ENCODE measurements at places on chromosomes 7 and 10. TPM values are rescaled to one million over a fixed set of nuclear protein-coding genes. Genes with fewer than 3 reads are reported as not detected.

SEMA4G gene
- 6.4 TPM for total RNA-seq

GRID2IP gene
- total RNA-seq: not detected

PALD1 gene
- 6.9 TPM for total RNA-seq

FAM24B gene
- total RNA-seq: not detected

NXPH1 gene
- total RNA-seq: 0.25 TPM

CTAGE6 gene
- total RNA-seq: 1.7 TPM

DNA sequence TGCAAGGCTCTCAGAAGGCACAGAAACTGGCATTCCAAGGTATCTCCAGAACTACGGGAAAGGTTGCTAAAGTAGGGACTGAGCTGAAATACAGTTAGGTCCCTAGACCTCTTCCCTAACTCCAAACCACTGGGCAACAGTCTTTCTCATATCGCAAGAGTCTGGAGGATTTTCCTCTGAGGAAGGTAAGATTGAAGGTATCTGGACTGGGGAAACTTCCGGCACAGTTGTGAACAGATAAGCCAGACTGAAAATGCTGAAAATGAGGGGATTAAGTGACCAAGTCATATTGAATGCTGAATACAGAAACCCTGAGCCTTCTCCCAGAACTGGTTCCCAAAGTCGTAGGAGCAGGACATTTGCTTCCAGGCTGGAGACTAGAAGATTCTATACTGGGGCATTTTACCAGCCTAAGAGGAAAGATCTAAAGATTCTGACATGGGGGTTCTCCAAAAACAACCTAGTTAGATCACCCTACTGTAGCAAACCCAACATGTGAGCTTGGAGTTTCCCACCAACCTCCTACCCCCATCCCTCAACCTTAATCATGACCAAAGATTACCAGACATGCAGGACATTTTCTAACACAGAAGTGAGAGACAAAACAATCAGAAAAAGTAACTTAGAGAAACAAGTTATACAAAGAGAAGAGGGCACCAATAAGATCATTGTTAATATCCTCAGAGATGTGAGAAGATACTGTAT is 2.8 kb upstream of the PRRT4 start:
- peaks cover 20% of the 10 kb centered on the region for H3K4me1 ChIP-seq
- no peaks in the 10 kb centered on the region for H3K36me3 ChIP-seq
- no peak overlapping the region for H3K27ac ChIP-seq
- H3K27me3 ChIP-seq: no peaks in the 10 kb centered on the region

DNA sequence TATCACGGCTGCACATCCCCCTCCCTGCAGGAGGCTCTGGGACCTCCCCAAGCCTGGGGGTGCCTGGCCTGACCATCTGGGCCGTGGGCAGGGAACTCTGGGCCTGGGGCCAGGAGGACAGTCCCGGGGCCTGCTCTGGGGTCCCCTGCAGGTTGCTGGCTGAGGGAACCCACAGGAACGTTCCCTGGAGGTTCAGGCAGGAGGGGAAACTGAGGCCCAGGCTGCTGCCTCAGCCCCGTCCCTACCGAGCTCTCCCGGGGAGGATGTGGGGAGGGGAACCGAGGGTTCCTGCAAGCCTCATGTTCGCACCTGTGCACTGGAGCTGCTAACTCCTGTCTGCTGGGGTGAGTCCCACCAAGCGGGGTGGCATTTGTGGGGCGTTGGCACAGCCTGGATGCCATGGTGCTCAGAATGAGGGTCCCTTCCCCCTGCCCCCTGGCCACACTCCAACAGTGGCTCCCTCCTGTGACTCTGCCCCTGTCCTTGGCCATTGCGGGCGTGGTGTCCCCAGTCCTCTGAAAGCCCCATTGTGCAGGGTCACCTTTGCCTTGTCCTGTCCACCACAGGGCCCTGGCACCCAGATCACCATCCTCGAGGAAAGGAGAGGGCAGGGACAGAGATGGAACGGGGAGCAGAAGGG is 9.4 kb downstream of the ELFN1 start:
- no peaks in the 10 kb centered on the region for H3K4me1 ChIP-seq
- no peaks in the 10 kb centered on the region for H3K36me3 ChIP-seq
- no peak overlapping the region for H3K4me3 ChIP-seq
- no peak overlapping the region for H3K27ac ChIP-seq

- H3K4me1 ChIP-seq: peaks cover 45% of the 10 kb centered on the region
- peak overlapping the region; percentile 85 for H3K27ac ChIP-seq
- H3K4me3 ChIP-seq: peak overlapping the region; percentile 92
- no peak for DNase-seq
- H3K27me3 ChIP-seq: no peaks in the 10 kb centered on the region
- no peaks in the 10 kb centered on the region for H3K36me3 ChIP-seq
Observed at GRCh38 chr7:55571511-55572377, 558 bp downstream of the VOPP1 start.

GRCh38 chr10:19578571-19578970 is 237.7 kb upstream of the PLXDC2 start:
- peak overlapping the region; percentile 49 for H3K27ac ChIP-seq
- no peak overlapping the region for H3K4me3 ChIP-seq
- DNase-seq: no peak
- no peaks in the 10 kb centered on the region for H3K36me3 ChIP-seq

DNA sequence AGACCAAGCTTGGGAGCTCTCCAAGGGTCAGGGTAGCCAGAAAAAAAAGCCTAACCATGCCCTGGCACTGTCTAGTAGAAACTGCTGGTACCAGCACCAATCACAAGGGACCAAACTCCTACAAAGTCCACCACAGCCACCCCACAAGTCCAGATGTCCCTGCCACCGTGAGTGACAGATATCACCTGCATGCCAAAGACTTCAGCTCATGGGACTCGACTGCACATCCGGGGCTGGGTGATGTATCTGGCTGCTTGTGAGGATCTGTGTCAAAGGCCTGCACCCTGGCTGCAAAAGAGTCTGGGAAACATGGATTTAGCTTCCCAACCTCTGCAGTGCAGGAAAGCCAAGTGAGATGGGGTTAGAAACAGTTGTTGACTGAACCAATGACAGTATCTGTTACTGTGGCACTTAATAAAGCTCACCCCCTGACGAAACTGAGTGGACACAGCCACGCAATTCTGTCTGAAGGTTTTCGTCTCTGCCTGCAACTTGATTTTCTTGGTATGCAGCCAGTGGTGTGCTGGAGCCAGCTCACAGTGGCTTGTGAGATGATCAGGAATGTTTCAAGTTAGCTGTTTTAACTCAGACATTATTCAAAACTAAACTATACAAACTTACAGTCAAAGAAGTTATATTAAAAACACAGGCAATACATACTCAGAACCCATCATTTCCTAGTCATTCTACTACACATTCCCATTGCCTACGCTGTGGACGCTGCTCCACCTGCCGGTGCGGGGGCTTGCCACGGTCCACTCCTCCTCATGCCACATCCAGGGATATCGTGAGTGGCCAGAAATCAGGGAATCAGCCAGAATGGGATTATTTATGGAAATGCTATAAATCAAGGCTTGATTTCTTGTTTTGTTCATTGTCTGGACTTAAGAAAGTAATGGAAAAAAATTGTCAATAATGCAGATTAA is 9.2 kb downstream of the ZNF488 start:
- no peaks in the 10 kb centered on the region for H3K36me3 ChIP-seq
- H3K27me3 ChIP-seq: no peaks in the 10 kb centered on the region
- H3K4me3 ChIP-seq: no peak overlapping the region
- no peaks in the 10 kb centered on the region for H3K4me1 ChIP-seq
- peak; percentile 40 for DNase-seq

- no peak overlapping the region for H3K4me3 ChIP-seq
- no peaks in the 10 kb centered on the region for H3K36me3 ChIP-seq
- no peak overlapping the region for H3K27ac ChIP-seq
- peaks cover 56% of the 10 kb centered on the region for H3K4me1 ChIP-seq
- no peaks in the 10 kb centered on the region for H3K27me3 ChIP-seq
Observed at GRCh38 chr7:28954471-28954870, 3.7 kb downstream of the TRIL start.

- H3K4me1 ChIP-seq: peaks cover 10% of the 10 kb centered on the region
- H3K4me3 ChIP-seq: no peak overlapping the region
- no peak for DNase-seq
Observed at GRCh38 chr7:3063016-3063753, 19.5 kb upstream of the CARD11 start.

DNA sequence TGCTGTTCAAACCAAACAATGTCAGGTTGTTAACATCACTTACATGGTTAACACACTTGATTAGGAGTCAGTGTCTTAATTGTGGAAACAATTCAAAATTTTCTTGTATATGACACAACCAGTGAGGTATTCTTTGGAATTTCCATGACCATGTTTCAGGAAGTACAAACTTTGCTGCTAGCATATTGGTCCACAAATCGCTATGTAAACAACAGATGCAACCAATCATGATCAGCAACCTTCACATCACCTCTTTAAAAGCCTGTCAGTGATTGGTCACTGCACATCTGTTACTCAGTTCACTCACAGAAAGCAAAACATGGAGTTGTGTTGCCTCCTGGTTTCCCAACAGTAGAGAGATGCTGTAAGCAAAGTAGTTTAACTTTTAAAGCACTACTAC is 108.9 kb upstream of the FAM3C start:
- no peak for DNase-seq
- H3K4me1 ChIP-seq: no peaks in the 10 kb centered on the region
- H3K36me3 ChIP-seq: no peaks in the 10 kb centered on the region
- no peak overlapping the region for H3K4me3 ChIP-seq
- no peaks in the 10 kb centered on the region for H3K27me3 ChIP-seq

GRCh38 chr7:158973440-158973839 is 117.1 kb downstream of the DYNC2I1 start:
- H3K36me3 ChIP-seq: no peaks in the 10 kb centered on the region
- H3K4me3 ChIP-seq: no peak overlapping the region
- DNase-seq: no peak
- H3K27ac ChIP-seq: no peak overlapping the region
- H3K27me3 ChIP-seq: no peaks in the 10 kb centered on the region

DNA sequence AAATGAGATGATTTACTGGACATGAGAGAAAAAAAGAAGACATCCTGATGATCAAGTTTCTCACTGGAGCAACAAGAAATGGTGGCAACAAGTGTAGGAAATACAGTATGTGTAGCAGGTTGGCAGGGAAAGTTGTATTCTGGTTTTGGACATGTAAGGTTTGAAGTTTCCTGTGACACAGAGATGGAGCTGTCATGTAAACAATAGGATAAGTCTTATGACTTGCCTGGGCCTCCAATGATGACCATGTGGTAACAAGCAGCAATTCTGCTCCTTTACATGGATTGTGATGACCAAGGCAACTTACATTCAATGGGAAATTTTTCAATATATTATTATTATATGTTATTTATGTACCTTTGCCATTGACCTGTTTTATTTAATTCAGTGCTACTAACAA is 125.4 kb downstream of the KMT2E start:
- no peaks in the 10 kb centered on the region for H3K27me3 ChIP-seq
- no peaks in the 10 kb centered on the region for H3K4me1 ChIP-seq
- no peak overlapping the region for H3K4me3 ChIP-seq
- no peak for DNase-seq
- H3K27ac ChIP-seq: no peak overlapping the region

GRCh38 chr7:114962441-114962840 is 40.5 kb downstream of the MDFIC start:
- no peaks in the 10 kb centered on the region for H3K4me1 ChIP-seq
- H3K36me3 ChIP-seq: no peaks in the 10 kb centered on the region
- no peak for DNase-seq

DNA sequence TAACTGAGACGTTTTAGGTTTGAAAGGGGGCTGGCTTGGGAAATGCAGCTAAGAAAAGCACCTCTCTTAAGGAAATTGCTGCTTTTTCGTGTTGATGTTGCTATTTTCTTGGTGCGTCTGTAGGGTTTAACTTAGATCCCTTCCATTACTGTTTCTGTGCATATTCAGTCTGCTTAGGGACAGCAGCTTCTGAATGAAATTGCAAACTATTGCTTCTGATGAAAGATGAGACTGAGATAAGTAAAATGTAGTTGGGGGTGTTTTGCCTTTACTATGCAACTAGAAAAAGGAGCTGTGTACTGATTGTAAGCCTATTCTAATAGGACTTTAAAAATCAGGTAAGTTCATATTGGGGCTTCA is 772 bp downstream of the HDAC9 start:
- H3K4me1 ChIP-seq: no peaks in the 10 kb centered on the region
- no peaks in the 10 kb centered on the region for H3K36me3 ChIP-seq
- DNase-seq: no peak

- DNase-seq: no peak
- no peaks in the 10 kb centered on the region for H3K36me3 ChIP-seq
- no peaks in the 10 kb centered on the region for H3K27me3 ChIP-seq
- no peak overlapping the region for H3K27ac ChIP-seq
- H3K4me3 ChIP-seq: no peak overlapping the region
Observed at GRCh38 chr7:157793087-157793353, 456.2 kb downstream of the DNAJB6 start.

DNA sequence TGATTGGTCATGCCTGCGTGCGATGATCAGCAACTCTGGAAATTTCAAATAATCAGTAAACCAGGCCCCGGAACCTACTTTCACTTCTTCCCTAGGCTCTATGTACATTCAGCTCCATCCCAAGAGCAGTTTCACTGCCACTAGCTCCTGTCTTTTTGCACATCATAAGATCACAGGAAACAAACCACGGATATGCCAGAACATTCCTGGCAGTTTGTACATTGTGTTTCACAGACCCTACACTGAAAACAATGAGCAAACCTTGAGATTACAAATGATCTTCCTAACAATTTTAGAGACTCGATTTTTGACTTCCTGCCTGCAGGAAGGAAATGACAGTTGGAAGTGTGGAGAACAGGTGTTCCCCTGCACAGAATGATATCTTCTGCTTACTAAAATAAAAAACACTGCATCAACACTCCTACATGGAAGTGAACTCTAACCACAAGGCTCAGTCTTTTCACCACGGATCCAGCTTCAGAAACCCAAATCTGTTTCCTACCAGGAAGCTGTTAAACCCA is 7.6 kb upstream of the TMEM236 start:
- no peak overlapping the region for H3K4me3 ChIP-seq
- H3K27me3 ChIP-seq: no peaks in the 10 kb centered on the region
- DNase-seq: peak; percentile 56
- no peak overlapping the region for H3K27ac ChIP-seq

DNA sequence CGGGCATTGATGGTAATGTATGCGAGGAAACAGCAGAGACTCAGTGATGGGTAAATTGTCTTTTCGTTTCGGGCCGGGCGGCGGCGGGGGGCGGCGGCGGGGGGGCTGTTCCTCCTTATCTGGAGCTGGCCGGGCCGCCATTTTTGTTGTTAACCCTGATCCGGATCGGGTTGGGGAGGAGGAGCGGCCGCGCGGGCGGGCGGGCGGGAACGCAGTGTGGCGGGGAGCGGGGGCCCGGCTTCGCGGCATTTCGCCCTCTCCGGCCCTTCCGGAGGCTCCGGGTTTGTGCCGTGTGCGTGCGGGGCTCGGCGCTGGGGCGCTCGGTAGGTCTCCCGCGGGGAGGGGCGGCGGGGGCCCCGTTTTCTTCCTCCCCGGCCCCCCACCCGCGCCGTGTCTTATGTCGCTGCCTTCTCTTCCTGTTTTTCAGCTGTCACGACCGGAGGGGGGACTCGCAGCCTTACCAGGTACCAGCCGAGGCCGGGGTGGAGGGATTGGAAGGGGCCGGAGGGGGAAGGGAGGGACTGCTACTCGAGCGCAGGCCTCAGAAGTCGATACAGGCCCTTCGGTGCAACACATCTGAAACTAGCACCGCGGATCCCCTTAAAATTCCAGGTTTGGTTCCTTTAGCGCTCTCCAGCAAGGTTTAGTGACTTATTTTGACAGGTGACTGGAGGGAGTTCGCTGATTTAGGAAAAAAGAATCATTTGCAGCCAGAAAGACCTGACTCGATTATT is 820 bp downstream of the WAC start:
- DNase-seq: no peak
- H3K36me3 ChIP-seq: peaks cover 32% of the 10 kb centered on the region
- H3K4me3 ChIP-seq: peak overlapping the region; percentile 57
- H3K27me3 ChIP-seq: no peaks in the 10 kb centered on the region

Data from vagina (tissue), 2 donors.